LHCN-M2 (cell line): ENCODE measurements at places on chromosomes 12 and 14. TPM values are rescaled to one million over a fixed set of nuclear protein-coding genes. Genes with fewer than 3 reads are reported as not detected.

ESR2 gene
- total RNA-seq, result 0.57 and 0.83 TPM in 2 replicates

PLEKHG3 gene
- total RNA-seq, result 3.5 and 6.0 TPM in 2 replicates

LGALS3 gene
- total RNA-seq, result 247 and 288 TPM in 2 replicates

CISTR gene
- total RNA-seq, result not detected in 2 replicates

TIGAR gene
- total RNA-seq, result 17.2 and 18.4 TPM in 2 replicates
